ENCODE measurements at places on chromosomes 1 and 21.

DNA sequence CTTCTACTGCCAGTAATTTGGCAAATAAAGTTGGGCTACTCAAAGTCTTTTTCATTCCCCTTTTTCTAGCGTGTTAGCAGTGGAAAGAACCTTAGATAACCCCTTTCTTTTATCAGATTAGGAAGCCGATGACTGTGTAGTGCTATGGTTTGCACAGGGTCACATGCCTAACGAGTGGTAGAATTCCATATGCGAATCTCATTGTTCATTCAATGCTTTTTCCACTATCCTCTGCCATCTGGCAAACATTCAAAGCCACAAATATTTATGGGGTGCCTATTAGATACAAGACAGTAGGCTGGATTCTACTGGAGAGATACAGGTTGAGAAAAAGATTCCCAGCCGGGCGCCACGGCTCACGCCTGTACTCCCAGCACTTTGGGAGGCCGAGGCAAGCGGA lies 14.9 kb upstream of the IER5 start:
- peak; percentile 55 for DNase-seq

DNA sequence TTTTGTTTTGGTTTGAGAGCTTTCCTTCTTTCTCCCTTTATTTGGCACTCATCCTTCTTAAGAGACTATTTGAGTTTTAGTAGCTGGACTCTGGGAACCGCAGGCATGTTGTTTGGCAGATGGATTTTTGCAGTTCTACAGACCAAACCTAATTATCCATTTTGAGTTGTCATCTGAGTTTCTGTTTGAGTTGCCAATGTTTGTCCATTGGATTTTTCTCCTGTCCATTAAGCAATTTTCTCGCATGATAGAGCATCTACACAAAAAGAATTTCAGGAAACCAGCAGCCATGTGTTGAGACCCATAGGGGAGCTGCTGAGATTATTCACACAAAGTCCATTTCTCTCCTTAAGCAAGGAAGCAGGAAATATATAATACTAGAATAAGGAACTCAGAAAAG lies 17.2 kb upstream of the CXADR start:
- no peak for DNase-seq

GRCh38 chr1:48047116-48047515 lies 49.9 kb upstream of the TRABD2B start:
- DNase-seq: no peak

DNA sequence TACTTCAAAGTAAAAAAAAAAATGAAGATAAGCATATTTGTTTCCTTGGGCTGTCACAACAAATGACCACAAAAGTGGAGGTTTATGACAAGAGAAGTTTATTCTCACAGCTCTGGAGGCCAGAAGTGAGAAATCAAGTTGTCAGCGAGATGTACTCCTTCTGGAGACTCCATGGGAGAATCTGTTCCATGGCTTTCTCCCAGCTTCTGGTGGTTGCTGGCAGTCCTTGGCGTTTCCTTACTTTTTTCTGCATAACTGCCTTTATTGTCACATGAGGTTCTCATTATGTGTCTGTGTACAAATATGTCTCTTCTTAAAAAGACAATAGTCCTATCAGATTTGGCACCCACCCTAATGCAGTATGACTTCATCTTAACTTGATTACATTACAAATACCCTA lies 398.3 kb downstream of the KCNT2 start:
- no peak for DNase-seq

DNA sequence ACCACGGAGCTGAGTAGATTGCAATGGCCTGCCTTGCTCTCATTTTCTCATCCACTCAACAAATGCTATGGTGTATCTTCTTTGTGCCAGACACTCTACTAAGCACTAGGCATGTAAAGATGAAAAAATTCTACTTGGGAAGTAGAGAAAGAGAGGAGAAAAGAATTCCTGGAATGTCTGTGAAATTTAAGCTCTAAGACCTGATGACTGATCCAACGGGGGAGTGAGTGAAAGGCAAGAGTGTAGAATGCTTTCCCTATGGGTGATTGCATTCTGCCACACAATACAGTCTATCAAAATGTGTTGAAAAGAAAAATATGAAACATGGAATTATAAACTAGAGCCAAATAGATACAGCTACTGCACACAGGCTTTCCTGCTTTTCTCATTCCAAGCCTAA lies 82.3 kb downstream of the CYYR1 start:
- DNase-seq: no peak

- no peak for DNase-seq
These were observed 1.8 kb downstream of the HYI start for GRCh38 chr1:43451701-43452532.

DNA sequence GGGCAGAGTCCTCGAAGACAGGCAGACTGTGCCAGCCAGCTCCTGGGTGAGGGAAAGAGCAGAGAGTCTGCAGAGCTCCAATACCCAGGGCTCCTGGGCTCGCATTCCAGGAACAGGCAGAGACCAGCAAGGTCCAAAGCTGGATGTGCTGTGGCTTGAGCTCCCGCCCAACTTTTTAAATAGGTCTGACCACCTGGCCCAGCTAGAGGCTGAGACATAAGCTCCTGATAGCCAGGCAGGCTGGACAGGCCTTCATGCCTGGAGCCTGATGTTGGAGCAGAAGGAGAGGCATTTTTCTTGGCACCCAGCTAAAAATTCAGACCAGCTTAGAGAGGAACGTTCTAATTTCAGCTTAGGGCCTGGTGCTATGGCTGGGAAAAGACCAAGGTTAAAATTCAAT lies 178.4 kb upstream of the TMEM51 start:
- DNase-seq: no peak

- peak; percentile 77 for DNase-seq
These were observed 256.6 kb downstream of the ST6GALNAC3 start for GRCh38 chr1:76330991-76331603.

Data from HCEC 1CT (cell line).